ENCODE measurements at places on chromosomes 7 and 10.

DNA sequence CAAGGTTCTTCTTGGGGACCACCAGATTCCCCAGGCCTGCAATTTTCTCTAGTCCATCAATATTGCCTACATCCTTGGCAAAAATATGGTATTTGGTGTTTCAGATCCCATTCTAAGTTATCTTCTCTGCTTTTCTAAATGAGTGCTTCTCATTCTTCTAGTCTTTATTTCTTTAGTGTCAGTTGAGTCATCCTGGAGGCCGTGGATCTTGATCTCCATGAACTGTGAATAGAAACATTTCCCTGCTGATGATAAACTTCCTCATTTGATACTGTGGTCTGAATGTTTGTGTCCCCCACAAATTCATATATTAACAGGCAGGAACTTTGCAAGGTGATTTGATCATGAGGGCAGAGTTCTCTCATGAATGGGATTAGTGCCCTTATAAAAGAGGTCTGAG, 779.3 kb downstream of the INHBA start:
- DNase-seq: no peak

- no peak for DNase-seq
These were observed 153.2 kb downstream of the CDH23 start for GRCh38 chr10:71549766-71550533.

DNA sequence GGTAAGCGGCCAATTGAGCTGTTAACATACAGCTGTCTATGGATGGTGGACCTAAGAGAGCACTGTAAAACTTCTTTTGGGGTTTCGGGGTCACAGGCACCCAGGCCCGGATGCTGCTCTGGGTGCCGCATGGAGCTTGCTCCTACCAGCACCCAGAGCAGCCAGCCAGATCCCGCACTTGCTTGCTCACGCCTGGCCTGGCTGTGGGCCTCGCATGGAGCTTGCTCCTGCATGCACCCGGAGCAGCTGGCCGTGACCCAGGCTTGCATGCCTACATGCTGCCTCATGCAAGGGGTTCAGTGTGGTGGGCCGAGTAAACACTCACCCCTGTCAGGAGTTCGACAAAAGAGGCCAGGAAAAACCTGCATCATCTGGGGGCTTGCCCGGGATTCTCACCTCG, 896.9 kb downstream of the SORCS1 start:
- no peak for DNase-seq

GRCh38 chr10:117096599-117097201, 41.4 kb downstream of the VAX1 start:
- DNase-seq: no peak

GRCh38 chr7:141700296-141700847, 1.6 kb downstream of the DENND11 start:
- no peak for DNase-seq

- no peak for DNase-seq
These were observed 417.5 kb upstream of the MGMT start for GRCh38 chr10:129049501-129049900.

DNA sequence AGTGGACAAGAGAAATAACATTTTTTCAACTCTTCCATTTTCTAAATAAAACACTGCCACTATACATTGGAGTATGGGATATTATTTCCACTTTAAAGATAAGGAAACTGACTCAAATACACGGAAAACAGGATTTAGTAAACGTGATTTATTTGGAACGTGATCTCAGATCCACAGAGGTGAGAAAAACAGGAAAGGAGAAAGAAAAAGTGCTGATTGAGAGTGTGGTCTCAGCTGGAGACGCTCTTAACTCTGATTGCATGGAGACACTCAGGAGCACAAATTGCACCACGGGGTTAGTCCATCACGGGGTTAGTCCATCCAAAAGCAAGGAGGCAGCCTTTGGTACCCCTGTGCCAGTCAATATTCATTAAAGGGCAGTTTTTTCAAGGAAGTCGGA, 142.5 kb downstream of the GNAT3 start:
- no peak for DNase-seq

DNA sequence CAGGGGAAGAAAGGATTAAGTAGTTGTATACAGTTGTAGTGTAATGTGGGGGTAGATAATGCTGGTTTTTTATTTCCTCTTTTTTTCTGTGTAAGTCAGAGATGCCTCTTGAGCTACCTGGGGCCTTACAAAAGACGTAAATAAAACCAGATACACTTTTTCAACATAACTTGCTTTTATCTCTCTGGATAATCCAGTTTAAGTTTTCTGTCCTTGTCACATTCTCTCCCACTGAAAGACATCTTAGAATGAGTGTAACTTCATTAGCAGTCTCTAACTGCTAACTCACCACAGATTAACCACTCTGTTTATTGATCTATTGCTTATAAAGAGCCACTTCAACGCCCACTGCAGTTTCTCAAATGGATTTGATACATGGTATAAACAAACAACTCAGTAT, 64.1 kb upstream of the LRRN3 start:
- DNase-seq: no peak

DNA sequence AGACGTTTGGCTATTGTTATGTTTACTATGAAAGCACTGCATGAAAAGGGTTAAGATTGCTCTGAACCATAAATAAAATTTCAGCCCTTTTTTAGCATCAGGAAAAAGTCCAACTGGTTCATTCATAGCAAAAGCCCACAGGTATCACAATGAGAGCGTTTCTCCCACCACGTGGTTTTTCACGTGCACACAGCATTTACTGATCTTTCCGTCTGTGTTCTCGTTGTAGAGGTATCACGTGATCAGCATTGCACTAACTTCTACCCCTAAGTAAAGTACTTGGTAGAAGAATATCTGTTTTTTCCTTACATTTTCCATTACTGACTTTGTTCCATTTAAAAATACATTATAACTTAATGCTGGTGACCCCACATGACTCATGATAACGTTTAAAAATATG, 17.8 kb upstream of the CCDC3 start:
- no peak for DNase-seq

DNA sequence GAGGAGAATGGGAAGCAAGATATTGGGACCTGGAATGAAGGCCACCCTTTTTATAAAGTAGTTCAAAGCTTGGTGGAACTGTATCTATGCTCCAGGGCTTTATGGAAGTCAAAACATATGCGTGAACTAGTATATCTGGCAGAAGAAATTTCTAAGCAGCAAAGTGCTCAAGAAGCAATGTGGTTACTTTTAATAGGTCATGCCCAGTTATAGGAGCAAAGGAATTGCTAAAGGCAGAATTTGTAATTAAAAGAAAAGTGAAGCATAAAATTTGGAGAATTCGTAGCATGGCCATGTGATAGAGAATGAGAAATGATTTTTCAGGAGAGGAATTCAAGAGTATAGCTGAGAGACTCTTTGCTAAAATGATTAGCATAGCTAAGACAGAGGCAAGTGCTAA, 1110.4 kb downstream of the XPNPEP1 start:
- DNase-seq: no peak

DNA sequence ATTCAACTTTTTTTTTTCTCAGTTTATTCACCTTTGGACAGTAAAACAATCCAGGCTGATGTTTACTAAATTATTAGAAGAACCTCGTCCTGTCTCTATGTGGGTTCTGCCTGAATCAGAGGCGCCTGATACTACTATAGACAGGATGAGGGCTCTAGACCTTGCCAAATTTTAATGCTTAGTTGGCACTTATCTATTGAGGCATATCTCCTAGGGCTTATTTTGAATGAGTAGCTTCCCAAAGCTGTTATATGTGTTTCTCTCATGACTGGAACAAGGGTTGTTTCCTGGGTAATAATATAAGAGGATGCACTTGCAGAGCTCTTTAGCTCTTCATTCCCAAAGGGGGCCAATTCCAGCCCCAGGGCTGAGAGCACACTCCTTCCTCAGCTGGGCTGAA, 23.6 kb downstream of the HECW1 start:
- no peak for DNase-seq

DNA sequence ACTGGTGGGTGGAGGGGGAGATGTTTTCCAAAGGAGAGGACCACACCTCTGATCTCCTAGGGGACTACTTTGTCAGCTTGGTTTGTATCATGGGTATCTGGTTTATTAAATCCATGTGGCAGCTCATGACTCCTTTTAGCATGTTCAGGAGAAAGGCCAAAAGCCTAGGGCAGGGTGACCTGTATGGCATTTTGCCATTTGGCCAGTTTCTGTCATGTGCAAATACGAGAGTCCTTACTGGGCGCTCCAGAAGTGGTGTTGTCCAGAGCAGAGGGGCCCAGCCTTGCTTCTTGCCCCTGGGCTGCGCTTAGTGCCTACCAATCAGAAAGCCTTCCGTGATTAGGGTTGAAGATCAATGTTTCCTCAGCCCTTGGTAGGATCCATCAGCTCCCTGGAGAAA, 31.0 kb downstream of the ADRA2A start:
- no peak for DNase-seq

- no peak for DNase-seq
These were observed 148.1 kb upstream of the ZNF92 start for GRCh38 chr7:65225422-65226006.

DNA sequence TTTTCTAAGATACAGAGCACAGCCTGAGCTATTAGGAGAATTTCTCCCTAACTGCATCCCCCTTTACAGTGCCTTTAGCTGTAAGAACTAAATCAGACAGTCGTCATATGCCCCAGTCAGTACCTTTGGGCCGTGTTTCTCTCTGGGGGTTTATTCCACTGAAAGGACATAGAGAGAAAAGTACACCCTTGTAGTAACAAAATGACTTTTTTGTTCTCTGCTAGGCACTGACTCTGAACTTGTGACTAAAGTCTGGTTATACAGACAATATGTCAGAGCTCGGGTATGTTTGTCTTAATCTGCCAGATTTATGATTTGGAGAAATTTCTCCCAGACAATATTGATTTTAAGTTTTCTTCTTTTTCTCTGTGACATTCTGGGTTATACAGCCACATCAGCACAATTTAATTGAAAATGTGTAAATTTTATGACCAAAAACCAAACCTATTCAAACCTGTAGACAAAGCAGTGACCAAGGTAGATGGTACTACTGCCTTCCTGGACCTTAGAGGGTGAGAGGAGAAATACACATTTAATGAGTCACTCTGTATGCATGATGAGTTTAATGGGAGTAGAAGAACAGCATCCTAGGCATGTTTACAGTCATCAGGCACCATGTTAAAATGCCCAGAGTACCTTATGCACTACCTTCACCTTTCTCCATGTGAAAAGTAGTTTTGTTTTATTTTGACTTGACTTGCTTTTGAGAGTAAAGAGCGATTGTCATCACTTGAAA, 156.1 kb upstream of the PLXDC2 start:
- DNase-seq: no peak

DNA sequence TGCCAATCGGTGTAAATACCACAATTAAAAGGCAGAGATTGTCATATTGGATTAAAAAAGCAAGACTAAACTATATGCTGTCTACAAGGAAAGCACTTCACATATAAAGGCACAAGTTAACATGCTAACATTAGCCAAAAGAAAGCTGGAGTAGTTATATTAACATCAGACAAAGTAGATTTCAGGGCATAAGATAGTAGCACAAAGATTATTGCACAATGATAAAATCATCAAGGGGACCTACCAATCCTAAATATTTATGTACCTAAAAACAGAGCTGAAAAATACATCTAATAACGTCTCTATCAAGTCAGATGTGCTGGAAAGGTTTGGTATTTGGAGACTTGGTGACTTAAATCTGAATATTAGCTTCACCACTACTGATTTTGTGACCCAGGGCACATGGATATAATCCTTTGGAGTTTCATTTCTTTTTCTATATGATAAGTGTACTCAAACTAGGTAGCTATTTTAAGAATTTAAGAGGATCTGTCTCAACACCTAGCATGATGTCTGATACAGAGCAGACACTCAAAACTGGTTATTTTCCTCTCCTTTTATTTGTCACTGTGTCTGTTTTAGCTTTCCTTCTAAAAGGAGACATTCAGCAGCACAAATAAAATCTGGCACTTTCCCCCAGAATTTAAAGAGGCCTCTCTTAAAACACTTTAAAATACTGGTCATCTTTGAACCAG, 156.5 kb downstream of the DOCK4 start:
- no peak for DNase-seq

- DNase-seq: no peak
These were observed 737.2 kb upstream of the IGFBP3 start for GRCh38 chr7:46658281-46658680.

DNA sequence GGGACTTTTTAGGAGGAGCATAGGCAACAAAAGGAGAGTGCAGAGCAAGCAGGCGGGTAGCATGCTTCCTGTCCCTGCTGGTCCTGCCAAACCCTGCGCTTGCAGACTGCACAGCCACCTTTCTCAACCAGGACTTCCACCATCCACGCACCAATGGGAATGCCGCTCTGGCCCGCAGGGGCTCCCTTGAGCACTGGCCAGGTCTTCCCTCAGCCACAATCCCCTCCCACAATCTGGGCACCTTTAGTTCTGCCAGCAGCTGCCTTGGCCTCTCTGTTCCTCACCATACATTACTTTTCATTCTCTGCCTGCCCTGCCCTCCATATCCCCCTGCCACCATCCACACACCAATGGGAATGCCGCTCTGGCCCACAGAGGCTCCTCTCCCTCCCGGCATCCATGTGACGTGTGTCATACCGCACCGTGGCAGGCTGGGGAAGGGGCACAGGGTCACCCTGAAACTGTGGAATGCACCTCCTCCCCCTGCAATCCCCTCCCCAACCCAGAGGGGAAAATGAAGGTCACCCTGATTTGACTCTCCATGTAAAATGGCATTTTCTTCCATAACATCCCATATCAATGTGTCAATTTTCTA, 97.3 kb upstream of the MACROH2A2 start:
- no peak for DNase-seq

Data from activated CD4-positive, alpha-beta T cell treated with anti-CD3 and anti-CD28 coated beads, Interleukin-2, amount 50 U/mL, for 4 hours (primary cell).